Activated CD4-positive, alpha-beta memory T cell treated with anti-CD3 and anti-CD28 coated beads, Interleukin-2, amount 10 ng/mL, durations not matched to agents 7 days and 5 days (primary cell): ENCODE measurements at places on chromosomes 16 and 17. TPM values are rescaled to one million over a fixed set of nuclear protein-coding genes. Genes with fewer than 3 reads are reported as not detected.

GRCh38 chr17:68399638-68400403, 57.5 kb downstream of the WIPI1 start:
- peak; percentile 51 for DNase-seq
- H3K4me3 ChIP-seq, result no peak overlapping the region
- peak overlapping the region; percentile 79 for H3K27ac ChIP-seq
- H3K36me3 ChIP-seq, result peaks cover 27% of the 10 kb centered on the region

DNA sequence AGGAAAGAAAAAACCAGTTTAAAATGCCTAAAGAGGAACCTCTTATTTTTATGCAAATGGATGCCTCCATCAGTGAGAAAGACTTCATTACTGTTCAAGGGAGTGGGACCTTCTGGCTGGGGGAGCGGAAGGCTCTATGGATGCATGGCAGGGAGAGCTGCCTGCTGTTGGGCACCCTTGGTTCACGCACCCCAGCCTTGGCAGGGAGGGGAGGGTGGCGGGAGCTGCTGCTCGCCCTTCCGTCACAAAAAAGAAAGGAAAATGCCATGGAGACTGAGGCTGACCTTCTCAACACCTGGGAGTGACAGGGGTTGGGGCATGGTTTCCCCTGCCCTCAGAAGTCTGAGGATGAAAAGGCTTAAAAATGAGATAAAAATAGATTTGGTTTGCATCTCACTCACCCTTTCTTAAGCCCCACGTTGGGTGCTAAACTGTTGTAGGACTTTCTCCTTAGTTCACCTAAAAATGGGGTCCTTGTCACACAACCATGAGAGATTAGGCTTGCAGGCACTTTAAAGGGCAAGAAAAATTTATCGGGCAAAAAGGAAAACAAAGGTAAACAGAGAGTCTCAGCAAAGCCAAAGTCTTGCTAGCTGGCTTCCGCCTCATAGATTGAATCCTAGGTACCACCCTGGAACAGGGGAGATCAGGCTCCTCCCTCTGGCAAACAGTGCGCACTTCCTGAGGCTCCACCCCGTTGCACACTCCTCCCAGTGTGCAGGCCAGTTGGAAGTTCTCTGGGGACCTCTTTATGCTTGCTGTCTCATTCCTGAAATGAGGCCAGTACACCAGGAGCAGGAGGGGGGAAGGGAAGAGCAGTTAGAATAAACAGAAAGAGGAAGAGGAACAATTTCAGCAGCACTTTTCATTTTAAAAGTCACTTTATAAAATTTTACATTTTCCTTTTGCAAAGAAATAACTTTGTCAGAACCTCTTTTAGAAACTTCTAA, 31.6 kb downstream of the PHKB start:
- H3K27me3 ChIP-seq, result no peaks in the 10 kb centered on the region
- DNase-seq, result no peak
- H3K4me3 ChIP-seq, result no peak overlapping the region
- H3K4me1 ChIP-seq, result peaks cover 3% of the 10 kb centered on the region
- no peak overlapping the region for H3K27ac ChIP-seq

GRCh38 chr17:78374189-78374588, 4.3 kb upstream of the PGS1 start:
- H3K4me3 ChIP-seq, result no peak overlapping the region
- H3K27me3 ChIP-seq, result no peaks in the 10 kb centered on the region
- no peak overlapping the region for H3K27ac ChIP-seq
- DNase-seq, result no peak

GRCh38 chr16:67104061-67104460, 5.7 kb upstream of the PHAF1 start:
- H3K4me3 ChIP-seq, result no peak overlapping the region
- DNase-seq, result no peak
- peaks cover 22% of the 10 kb centered on the region for H3K36me3 ChIP-seq
- H3K27me3 ChIP-seq, result no peaks in the 10 kb centered on the region
- peaks cover 2% of the 10 kb centered on the region for H3K4me1 ChIP-seq

- H3K4me3 ChIP-seq, result no peak overlapping the region
- H3K27me3 ChIP-seq, result no peaks in the 10 kb centered on the region
- H3K27ac ChIP-seq, result no peak overlapping the region
- DNase-seq, result no peak
- H3K4me1 ChIP-seq, result no peaks in the 10 kb centered on the region
These were observed 190.1 kb downstream of the CCDC182 start for GRCh38 chr17:57554826-57555635.

DNA sequence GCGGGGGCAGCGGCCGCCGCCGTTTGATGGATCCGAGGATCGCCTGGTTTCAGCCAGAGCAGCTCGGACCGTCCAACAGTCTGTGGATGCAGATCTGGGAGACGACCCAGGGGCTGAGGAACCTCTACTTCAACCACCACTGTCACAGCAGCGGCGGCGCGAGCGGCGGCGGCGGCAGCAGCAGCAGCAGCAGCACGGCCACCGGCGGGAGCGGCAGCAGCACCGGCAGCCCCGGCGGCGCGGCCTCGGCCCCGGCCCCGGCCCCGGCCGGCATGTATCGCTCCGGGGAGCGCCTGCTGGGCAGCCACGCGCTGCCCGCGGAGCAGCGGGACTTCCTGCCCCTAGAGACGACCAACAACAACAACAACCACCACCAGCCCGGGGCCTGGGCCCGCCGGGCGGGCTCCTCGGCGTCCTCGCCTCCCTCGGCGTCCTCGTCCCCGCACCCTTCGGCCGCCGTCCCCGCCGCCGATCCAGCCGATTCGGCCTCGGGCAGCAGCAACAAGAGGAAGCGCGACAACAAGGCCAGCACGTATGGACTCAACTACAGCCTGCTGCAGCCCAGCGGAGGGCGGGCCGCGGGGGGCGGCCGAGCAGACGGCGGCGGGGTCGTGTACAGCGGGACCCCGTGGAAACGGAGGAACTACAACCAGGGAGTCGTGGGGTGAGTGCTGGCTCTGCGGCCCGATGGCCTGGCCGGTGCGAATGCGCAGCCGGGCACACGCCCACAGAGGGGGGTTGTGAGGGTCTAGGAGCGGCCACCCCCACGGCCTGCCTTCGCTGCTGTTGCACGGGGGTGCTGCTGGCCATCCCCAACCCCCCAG, 702 bp downstream of the TENT4B start:
- peak overlapping the region; percentile 77 for H3K4me3 ChIP-seq
- H3K4me1 ChIP-seq, result peaks cover 34% of the 10 kb centered on the region
- peak overlapping the region; percentile 72 for H3K27ac ChIP-seq

- no peak overlapping the region for H3K27ac ChIP-seq
- H3K36me3 ChIP-seq, result peaks cover 6% of the 10 kb centered on the region
- no peaks in the 10 kb centered on the region for H3K27me3 ChIP-seq
- no peaks in the 10 kb centered on the region for H3K4me1 ChIP-seq
- no peak overlapping the region for H3K4me3 ChIP-seq
- DNase-seq, result no peak
These were observed 44.8 kb upstream of the GNG13 start for GRCh38 chr16:845351-845745.

- no peak for DNase-seq
- peaks cover 5% of the 10 kb centered on the region for H3K27me3 ChIP-seq
- H3K4me3 ChIP-seq, result no peak overlapping the region
- peaks cover 5% of the 10 kb centered on the region for H3K4me1 ChIP-seq
- no peaks in the 10 kb centered on the region for H3K36me3 ChIP-seq
These were observed 109.4 kb downstream of the AMFR start for GRCh38 chr16:56315955-56316354.

GRCh38 chr16:86383488-86384262, 126.7 kb upstream of the FOXF1 start:
- DNase-seq, result no peak
- no peaks in the 10 kb centered on the region for H3K27me3 ChIP-seq
- H3K27ac ChIP-seq, result no peak overlapping the region
- no peaks in the 10 kb centered on the region for H3K36me3 ChIP-seq
- H3K4me3 ChIP-seq, result no peak overlapping the region
- H3K4me1 ChIP-seq, result no peaks in the 10 kb centered on the region

GRCh38 chr17:83180264-83180995, 101.0 kb downstream of the METRNL start:
- H3K27me3 ChIP-seq, result peaks cover 10% of the 10 kb centered on the region
- no peaks in the 10 kb centered on the region for H3K4me1 ChIP-seq
- peak; percentile 14 for DNase-seq

DNA sequence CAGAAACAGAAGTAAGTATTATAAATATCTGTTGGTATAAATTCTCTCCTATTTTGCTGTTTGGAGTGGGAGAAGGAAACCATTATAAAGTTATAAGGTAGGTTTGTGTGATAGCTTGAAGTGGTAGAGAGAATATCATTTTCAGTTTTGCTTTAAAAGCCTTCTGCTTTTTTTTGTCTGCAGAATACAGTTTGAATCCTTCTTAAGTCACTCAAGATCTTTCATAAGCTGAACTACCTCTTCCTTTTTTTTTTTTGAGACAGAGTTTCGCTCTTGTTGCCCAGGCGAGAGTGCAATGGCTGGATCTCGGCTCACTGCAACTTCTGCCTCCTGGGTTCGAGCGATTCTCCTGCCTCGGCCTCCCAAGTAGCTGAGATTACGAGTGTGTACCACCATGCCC, 9.0 kb downstream of the ATAD5 start:
- H3K4me3 ChIP-seq, result no peak overlapping the region
- H3K36me3 ChIP-seq, result peaks cover 51% of the 10 kb centered on the region
- H3K4me1 ChIP-seq, result peaks cover 2% of the 10 kb centered on the region
- no peak for DNase-seq
- no peak overlapping the region for H3K27ac ChIP-seq

DNA sequence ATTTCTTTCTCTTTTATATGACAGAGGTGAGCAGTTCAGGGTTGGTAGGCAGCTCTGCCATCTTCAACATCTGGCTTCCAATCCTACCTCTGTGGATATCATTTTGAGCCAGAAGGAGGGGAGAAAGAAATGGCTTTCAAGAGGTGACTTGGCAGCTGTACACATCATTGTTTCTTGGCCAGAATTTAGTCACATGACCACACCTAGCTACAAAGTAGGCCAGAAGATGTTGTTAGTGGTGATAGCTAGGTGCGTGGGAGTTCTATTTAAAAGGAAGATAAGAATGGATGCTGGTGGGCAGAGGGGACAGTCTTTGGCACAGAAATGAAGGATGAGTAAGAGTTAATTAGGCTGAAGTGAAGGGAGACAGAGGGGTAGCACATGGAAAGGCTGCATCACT, 29.2 kb upstream of the MPHOSPH6 start:
- H3K27me3 ChIP-seq, result peaks cover 13% of the 10 kb centered on the region
- DNase-seq, result no peak
- H3K4me3 ChIP-seq, result no peak overlapping the region
- peaks cover 7% of the 10 kb centered on the region for H3K4me1 ChIP-seq
- H3K36me3 ChIP-seq, result no peaks in the 10 kb centered on the region

DNA sequence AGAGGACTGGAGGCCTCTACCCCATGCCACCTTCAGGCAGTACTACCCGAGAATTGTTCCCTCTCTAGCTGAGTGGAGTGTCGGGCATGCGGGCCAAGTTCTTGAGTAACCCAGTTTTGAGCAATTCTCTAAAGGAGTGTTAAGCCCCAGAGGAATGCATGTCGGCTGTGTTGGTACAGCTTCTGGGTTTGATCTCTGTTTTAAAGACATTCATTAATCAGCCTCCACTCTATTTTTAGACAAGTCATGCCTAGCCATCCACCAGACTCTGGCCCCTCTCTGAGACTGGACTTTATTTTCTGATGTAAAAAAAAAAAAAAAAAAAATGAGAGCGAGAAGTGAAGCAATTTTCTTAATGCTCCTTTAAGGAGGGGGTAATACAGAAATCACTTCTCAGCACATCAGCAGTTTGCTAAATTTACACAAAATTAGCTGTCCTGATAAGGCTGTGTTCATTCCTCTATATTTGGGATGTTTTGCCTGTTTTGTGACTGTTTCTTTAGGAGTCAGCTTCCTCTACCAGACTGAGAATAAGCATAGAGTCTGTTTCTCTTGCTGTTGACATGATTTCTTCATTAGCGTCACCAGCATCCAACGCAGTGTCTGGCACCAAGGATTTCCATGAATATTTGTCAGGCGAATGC, 88.7 kb downstream of the AXIN2 start:
- DNase-seq, result no peak
- H3K36me3 ChIP-seq, result no peaks in the 10 kb centered on the region
- no peak overlapping the region for H3K4me3 ChIP-seq
- no peaks in the 10 kb centered on the region for H3K4me1 ChIP-seq
- H3K27ac ChIP-seq, result no peak overlapping the region
- H3K27me3 ChIP-seq, result peaks cover 3% of the 10 kb centered on the region

GRCh38 chr17:13609941-13610340, 8.2 kb upstream of the HS3ST3A1 start:
- H3K27ac ChIP-seq, result no peak overlapping the region
- H3K36me3 ChIP-seq, result no peaks in the 10 kb centered on the region
- no peaks in the 10 kb centered on the region for H3K4me1 ChIP-seq
- H3K4me3 ChIP-seq, result no peak overlapping the region
- peaks cover 13% of the 10 kb centered on the region for H3K27me3 ChIP-seq

DNA sequence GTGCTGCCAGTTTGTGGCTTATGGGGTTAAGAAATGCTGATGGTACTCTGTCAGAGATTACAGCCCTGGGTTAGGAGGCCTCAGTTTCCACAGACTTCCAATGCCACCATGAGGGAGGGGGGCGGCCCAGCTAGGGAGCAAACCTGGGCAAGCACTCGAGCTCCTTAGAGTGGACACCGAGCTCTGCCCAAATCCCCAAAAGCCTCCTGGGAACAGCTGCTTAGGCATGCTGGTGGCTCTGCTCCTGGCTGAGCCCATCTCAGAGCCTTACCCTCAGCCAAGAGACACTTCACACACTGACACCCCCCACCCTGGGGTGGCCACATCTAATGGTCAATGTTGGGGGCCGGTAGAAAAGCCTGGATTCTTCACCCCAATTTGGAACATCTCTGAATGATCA, 66.1 kb downstream of the C16orf78 start:
- no peak for DNase-seq
- H3K27me3 ChIP-seq, result no peaks in the 10 kb centered on the region
- no peaks in the 10 kb centered on the region for H3K36me3 ChIP-seq
- H3K4me3 ChIP-seq, result no peak overlapping the region
- no peak overlapping the region for H3K27ac ChIP-seq

DNA sequence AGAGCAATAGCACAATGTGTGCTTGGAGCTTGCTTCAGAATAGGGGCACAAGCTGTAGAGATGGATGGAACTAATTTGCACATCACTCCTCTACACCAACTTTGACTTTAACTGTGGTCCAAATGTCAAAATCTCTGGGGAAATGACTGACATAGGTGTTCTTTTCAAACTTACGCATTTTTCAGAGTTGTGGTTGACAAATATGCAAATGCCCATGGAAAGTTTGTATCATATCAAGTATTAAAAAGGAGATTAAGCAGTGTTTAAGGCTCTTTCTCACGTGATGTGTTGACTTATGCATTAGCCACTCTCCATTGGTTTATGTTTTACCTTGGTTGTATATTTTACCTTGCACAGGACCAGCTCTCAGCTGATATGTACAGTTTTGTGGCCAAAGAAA, 77.1 kb downstream of the ELAC2 start:
- no peak overlapping the region for H3K27ac ChIP-seq
- H3K4me3 ChIP-seq, result no peak overlapping the region
- no peaks in the 10 kb centered on the region for H3K36me3 ChIP-seq
- H3K4me1 ChIP-seq, result no peaks in the 10 kb centered on the region

Gene KRT23
- not detected for total RNA-seq

Gene DNAH17
- total RNA-seq, result 0.08 TPM

Gene SSTR5
- total RNA-seq, result not detected

Gene C17orf107
- total RNA-seq, result 0.58 TPM

Gene SLC13A2
- not detected for total RNA-seq

Gene FOXF1
- total RNA-seq, result not detected

Gene TAC4
- total RNA-seq, result not detected

Gene VAT1L
- total RNA-seq, result not detected

Gene CLDN7
- total RNA-seq, result 0.80 TPM

Gene CCL16
- not detected for total RNA-seq

Gene RAB37
- total RNA-seq, result 56.1 TPM
